ENCODE measurements at places on chromosomes 16 and 17.

- no peak for DNase-seq
Observed at GRCh38 chr16:73840728-73841127, 455.9 kb upstream of the PSMD7 start.

DNA sequence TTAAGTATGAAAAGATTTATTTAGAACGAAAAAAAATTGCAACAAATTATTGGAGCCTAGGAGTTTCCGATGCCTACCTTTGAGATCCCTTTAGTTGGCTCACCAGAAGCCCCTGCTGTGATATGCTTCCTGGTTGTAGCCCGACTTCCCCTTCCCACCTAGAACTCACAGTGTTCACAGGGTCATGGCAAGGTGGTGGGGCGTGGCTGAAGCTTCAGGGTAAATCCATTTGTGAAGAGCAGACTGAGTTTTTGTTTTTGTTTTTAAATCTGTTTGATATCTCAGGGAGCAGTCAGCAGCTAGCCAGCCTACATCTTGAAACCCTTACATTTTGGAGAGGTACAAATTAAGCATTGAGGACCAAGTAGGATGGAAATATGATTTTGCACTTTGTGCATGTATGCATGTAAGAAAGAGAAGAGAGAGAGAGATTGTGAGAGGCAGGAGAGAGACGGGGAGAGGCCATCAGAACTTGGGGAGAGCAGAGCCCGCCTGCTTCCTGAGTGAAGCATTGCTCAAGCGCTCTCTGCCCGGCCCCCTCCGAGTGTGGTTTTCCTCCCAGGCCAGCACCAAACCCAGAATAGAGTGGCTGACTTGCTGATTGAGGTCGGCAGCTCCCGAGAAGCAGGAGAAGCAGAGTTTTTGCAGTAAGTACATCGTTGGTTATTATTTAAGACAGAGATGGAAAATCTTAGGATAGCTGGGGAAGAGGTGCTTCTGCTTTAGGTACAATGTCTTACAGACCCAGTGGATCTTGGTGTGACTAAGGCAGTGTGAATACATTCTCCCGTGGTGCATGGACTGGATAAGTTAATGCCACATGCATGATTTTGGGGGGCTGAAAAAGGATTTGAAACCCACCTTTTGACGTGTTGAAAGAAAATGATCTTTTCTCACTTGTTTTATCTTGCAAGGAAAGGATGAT is 64.2 kb downstream of the SPECC1 start:
- DNase-seq, result no peak

- no peak for DNase-seq
Observed at GRCh38 chr17:358491-359151, 6.0 kb upstream of the RPH3AL start.

DNA sequence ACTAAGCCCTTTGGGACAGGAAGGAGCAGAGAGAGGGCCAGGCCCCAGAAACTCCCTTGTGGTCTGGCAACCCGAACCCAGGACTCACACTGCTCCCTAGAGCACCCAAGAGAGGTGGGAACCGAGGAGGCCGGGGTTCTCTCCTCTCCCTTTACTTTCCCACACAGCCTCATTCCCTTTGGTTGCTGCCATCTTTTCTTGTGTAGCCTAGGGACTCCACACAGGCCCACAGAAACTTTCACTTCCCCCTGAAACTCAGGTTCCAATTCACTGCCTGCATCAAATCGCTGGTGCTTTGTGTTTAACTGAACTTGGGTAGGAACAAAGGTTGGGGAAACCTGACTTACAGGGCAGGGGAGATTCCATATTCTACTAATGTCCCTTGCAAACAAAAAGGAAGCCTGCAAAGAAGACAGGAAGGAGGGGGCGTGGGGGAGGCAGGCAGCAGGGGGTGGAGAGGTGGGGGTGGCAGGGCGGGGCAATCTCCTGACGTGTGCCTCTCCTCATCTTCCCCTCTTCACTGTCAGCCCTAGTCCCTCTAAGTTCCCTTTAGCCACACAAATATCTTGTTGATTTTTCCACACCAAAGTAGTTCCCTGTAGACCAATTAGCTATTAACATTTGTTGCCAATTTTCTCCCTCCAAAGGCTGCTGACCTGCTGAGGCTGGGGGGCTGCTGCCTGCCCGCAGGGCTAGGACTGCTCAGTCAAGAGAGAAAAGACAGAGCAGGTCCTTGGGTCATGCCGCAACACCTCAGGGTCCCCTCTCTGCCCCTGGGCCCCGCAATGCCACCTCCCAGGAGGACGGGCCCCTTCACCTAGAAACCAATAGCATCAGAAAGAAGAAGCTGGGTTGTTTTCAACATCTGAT is 8.0 kb downstream of the ST3GAL2 start:
- DNase-seq, result no peak

DNA sequence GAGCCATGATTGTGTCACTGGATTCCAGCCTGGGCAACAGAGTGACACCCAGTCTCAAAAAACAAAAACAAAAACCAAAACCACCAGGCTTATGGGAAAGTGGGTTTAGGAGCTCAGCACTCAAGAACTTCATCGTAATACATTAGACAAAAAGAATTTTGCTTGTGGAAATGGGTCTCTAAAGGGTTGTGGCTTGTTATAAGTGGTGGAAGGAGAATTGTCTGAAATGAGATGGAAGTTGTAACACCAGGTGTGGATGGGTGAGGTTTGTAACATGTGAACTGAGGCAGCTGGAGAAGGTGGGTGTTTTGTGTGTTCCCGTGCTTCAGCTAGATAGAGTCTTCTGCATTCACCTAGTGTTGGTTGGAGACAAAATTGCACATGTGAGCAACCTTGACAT is 35.8 kb downstream of the CDH1 start:
- DNase-seq, result no peak

- no peak for DNase-seq
Observed at GRCh38 chr17:36884495-36885152, 52.7 kb upstream of the LHX1 start.

DNA sequence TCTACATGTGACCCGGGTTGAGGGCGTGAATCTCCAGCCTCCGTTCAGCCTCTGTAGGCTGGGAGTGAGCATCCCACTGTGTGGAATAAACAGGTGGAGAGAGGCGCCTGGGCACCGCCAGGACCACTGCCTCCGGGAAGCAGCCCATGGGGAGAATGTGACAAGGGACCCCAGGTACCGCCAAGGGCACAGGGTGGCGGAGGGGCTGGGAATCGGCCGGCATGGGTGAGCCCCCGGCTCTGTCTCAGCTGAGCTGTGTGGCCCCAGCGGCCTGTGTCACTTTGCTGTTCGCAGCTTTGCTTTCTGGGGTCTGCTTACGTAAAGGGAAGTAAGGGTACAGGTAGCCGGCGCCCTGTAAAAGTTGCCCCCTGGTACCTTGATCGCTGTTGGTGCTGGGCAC is 11.5 kb downstream of the GSE1 start:
- no peak for DNase-seq

GRCh38 chr16:27579087-27579980 is 29.4 kb downstream of the KATNIP start:
- DNase-seq, result no peak

DNA sequence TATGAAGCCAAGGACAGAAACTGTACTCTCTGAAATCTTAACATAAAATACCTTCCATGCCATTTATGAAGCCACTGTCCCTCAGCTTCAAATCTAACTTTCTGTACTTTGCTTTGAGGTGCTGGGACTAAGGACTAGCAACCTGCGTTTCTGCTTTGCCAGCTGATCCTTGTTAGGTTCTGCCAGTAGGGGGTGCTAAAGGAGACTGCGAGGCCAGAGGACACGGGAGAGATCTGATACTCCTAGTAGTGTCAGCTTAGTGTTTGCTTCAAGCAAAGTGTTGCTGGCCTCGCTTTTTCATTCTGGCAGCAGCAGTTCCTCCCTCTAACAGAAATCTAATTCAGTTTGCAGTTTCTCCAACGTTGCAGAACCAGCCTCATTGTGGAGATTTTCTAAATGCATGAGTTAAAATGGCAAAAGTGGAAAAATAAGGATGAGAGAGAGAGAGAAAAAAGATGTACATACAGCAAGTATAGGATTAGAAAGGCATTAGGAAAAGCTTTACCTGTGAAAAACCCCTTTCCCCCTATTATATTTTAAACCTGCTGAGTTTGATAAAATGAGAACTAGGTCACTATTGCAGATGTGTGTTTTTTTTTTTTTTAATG is 297.5 kb downstream of the CA10 start:
- peak; percentile 10 for DNase-seq

GRCh38 chr17:3799181-3799945 is 1.6 kb downstream of the ITGAE start:
- no peak for DNase-seq

- no peak for DNase-seq
Observed at GRCh38 chr16:78443542-78444364, 344.3 kb downstream of the WWOX start.

- no peak for DNase-seq
Observed at GRCh38 chr17:9071016-9071415, 49.7 kb downstream of the NTN1 start.

DNA sequence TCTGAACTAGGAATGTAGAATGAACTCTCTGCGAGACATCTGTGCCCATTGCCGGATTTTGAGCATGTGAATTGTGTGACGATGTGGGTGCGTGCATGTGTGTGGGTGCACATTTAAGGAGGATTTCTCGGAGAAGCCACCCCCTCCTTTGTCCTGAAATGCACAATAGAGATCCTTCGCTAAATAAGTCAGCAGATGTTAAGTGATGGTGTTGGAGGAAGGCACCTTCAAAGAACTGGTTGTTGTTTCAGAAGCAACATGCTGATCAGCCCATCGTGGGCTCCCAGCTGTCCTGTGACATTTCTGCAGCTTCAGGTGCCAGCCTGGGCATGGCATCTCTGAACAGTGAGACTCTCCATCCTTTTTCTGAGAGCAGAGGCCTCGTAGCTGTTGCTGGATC is 194.9 kb downstream of the MSI2 start:
- DNase-seq, result no peak
